ENCODE measurements at places on chromosomes 12 and 14.

GRCh38 chr12:28826766-28827165, 322.3 kb upstream of the FAR2 start:
- DNase-seq: no peak

GRCh38 chr12:2011643-2012607, 7.7 kb upstream of the DCP1B start:
- DNase-seq: no peak

- DNase-seq: no peak
Measured at GRCh38 chr14:95906591-95906990, 30.0 kb downstream of the TUNAR start.

DNA sequence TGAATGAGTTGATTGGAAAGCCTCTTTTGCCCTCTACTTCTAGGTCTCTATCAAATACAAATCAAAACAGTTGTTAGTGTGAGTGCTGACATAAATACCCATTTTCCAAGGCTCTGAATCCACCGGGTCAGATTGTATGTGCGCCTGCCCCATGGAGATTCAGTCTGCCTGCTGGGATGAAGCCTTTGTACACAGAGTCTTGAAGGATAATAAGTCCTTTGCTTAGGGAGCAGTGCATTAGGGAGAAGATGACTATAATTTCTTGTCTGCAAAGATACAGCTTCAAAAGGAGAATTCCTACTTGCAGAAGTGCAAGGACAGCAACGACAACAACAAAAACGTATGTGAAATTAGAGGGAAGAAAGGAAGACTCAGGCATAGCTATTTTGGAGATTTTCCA, 90.3 kb upstream of the VRK1 start:
- no peak for DNase-seq

DNA sequence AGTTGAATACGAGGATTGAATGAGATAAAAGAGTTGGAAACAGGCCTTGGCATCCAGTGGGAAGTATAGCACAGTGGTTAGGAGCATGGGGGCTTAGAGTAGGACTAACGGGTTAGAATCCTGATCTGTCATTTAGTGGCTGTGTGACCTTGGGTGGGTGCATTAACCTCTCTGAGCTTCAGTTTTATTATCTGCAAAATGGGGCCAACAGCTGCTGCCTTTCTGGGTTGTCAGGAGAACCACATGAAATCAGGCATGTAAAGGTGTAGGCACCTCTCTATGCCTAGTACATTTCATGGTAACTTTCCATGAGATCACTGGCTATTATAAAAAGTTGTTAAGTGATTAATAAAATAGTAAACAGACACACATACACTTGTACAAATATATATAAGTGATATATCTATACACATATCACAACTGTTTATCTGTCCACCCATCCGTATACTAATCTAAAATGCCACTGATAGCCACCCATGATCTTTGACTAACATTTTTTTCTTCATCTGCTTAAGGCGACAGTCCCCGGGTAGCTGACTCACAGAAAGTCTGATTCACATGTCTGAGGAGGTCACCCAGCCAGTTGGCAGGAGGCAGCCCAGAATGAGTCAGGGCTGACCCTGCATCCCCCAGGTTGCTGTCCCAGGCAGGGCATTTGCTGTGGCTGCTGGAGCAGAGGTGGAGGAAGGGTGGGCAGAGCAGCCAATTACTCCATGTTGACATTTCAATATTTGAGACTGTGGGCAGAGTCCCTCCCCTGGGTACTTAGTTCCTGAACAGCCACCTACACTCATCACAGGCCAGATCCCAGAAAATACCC, 125.6 kb upstream of the NOS1 start:
- no peak for DNase-seq

DNA sequence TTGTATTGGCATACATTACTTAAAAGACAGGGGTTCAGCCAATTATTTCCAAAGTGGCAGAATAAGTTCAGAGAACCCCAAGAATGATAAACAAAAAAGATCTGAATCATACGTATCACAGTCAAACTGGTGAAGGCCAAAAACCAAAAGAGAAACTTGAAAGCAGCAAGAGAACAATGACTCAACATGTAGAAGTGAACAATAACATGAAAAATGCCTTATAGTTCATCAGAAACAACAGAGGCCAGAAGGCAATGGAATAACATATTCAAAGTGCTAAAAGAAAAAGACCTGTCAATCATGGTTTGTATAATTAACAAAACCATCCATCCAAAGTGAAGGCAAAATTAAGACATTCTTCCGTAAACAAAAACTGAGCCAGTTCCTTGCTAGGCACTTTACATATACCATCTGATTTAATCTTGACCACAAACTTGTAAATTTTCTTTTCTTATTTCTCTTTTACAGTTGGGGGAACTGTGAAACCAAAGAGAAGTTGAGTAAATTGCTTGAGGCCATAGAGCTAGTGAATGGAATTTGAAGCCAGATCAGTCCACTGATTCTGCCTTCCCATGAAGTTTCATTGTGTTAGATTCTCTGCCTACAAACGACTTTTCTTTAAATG, 232.1 kb upstream of the SEL1L start:
- no peak for DNase-seq

DNA sequence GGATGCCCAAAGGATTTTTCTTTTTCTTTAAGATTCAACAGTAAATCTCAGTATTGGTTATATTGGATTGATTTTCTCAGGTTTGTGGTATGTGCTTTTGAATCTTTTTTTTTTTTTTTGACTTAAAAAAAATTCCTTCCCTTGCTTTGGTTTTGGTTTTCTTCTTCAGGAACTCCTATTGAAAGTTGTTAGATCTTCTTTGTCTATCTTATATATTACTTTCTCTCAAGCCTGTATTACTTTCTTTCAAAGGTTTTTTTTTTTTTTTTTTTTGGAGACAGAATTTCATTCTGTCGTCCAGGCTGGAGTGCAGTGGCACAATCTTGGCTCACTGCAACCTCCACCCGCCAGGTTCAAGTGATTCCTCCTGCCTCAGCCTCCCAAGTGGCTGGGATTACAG, 21.9 kb downstream of the PPP4R4 start:
- DNase-seq: no peak

DNA sequence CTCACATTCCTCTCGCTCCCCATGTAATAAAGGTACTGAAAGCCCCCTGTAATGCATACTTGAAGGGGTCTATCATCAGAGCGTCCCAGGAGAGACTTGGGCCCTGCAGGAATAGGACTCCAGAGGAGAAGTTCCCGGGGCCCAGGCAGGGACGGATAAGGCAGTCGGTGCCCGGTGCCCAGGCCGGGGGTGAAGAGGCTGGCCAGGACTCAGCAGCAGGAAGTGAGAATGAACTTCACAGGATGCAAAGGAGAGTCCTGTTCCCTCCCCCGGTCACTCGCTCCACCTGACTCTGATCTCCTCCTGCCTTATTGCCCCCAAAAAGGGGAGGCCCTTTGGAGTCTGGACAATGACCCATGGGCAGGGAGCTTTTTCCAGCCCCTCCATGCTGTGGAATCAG, 40.2 kb downstream of the LRRC74A start:
- DNase-seq: no peak

- no peak for DNase-seq
Measured at GRCh38 chr12:3641428-3642018, 111.4 kb downstream of the CRACR2A start.

- no peak for DNase-seq
Measured at GRCh38 chr14:27391331-27391730, 793.5 kb upstream of the NOVA1 start.

- peak; percentile 94 for DNase-seq
Measured at GRCh38 chr12:27014085-27014858, at the start of gene TM7SF3. Gene TM7SF3, minus strand, starts transcription at chr12:27014384. Its CDS starts 216 bp downstream, at chr12:27014168.

- no peak for DNase-seq
Measured at GRCh38 chr14:42299692-42300091, 693.0 kb downstream of the LRFN5 start.

Data from stimulated activated CD8-positive, alpha-beta memory T cell treated with anti-CD3 and anti-CD28 coated beads, Interleukin-7, amount 100 ng/mL, for 4 hours (primary cell).